Ascending aorta (tissue), 2 donors: ENCODE measurements at places on chromosomes 12 and 14.

DNA sequence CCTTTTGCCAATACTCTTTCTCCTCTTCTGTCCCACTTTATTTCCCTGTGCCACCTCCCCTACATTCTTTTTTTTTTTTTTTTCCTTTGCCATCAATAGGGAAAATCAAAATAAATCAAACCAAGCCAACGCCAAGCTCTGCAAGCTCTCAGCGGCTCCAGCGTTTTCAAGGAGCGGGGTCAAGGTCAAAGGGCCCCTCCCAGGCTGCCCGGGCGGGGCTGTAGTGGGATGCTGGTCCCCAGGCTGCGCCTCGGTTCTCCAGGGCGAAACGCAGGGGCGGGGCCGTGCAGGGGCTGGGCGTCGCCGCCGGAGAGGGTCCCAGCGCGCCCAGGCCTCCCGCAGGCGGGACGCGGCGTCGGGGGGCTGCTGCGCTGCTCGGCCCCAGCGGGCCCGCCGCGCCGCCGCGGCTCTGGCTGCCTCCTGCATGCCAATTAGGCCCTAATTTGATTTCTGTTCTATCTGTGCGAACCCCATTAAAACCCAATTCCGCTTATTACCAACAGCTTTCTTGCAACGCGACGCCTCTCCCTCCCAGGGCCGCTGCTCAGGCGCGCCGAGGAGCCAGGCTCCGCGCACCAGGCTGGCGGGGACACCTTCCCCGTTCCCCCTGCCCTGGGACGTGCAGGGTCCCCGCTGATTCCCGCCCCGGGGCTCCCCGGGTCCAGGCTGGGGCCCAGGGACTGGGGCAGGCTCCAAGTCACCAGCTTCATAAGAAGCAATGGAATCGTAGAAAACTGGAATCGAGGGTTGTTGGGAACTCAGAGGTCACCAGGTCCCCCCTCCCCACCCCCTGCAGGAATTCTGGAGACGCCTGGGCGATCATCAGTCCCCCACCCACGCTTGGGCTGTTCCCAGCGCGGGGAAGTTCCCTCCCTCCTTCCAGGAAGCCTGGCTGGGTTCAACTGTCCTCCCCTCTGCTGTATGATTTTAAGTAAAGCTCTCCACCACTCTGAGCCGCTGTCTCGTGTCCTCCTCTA, 50.7 kb upstream of the MAP1LC3B2 start:
- DNase-seq = no peak

GRCh38 chr12:89975574-89975973, 266.9 kb upstream of the ATP2B1 start:
- no peak for DNase-seq

DNA sequence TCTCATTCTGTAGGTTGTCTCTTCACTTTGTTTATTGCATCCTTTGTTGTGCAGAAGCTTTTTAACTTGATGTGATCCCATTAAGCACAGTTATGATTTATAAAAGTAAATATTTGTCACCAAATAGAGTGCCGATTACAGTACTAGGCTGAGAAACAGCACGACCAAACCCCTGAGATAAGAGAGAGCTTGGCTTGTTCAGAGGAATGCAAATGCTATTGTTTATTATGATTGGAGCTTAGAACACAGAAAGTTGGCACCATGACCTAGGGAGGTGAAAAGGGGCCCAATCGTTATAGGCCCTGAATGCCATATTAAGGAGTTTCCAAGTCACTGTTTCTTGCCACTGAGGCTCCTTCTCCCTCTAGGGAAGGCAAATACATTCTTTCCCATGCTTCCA, 214.9 kb downstream of the KITLG start:
- DNase-seq = no peak

DNA sequence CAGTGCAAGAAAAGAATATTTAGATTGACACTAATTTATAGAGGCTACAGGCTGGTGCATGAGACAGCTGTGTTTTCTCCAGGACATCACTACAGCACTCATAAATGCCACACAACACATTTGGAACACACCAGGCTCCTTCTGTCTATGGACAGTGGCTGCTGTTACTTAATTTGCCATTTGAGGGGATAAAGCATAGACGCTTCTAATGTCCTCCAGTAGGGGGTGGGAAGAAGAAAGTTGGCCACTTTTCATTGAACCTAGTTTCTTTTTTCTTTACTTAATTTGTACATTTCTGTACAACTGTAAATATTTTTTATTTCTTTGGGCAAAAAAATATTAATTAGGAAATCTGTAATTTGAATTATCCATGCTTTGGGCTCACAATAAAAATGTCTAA, 12.4 kb upstream of the RTN1 start:
- DNase-seq = no peak
